Activated T-helper 1 cell treated with Interleukin-2 at 50 U/mL for 16 hours (primary cell): ENCODE measurements at places on chromosomes 6 and 20.

GRCh38 chr20:31568041-31568731, 36.9 kb upstream of the ID1 start:
- no peak for DNase-seq

DNA sequence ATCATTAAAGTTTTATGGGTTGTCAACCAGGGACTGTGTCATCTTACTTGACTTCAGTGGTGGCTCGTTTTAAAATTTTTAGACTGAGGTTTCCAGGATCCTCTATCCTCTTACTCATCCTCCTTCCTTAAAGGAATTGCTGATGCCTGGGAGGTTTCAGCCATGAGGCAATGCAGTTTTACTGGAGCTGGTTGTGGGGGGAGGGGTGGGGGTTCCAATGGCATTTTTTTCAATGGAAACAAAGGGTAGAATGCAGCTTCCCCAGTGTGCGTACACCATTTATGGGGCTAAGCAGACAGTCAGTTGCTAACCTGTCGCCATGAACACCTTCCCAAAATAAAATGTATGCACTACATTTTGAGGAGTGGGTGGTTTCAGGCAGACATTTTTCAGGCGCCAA, 88.0 kb downstream of the METTL24 start:
- DNase-seq, result no peak

DNA sequence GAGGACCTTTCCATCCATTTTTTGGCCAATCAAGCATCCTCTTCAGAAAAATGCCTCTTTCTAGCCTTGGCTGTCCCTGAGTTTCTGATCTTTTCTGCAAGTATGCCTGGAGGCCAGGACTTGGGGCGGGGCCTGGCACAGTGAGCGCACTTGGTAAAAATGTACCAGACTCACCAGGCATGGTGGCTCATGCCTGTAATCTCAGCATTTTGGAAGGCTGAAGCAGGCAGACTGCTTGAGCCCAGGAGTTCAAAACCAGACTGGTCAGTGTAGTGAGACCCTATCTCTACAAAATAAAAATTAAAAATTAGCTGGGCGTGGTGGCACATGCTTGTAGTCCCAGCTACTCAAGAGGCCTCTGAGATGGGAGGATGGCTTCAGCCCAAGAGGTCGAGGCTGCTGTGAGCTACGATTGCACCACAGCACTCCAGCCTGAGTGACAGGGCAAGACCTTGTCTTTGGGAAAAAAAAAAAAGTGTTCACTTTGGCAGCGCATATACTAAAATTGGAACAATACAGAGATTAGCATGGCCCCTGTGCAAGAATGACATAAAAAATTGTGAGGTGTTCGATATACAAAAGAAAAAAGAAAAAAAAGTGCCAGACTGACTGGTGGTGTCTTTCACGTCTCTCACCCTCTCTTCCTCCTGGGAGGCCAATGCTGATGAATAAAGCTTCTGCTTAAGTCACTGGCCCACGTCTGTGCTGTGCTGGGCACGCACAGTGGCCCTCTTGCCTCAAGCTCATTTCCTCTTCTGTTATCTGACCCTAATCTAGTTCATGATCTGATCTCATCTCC, 18.1 kb upstream of the SLC9A8 start:
- no peak for DNase-seq

DNA sequence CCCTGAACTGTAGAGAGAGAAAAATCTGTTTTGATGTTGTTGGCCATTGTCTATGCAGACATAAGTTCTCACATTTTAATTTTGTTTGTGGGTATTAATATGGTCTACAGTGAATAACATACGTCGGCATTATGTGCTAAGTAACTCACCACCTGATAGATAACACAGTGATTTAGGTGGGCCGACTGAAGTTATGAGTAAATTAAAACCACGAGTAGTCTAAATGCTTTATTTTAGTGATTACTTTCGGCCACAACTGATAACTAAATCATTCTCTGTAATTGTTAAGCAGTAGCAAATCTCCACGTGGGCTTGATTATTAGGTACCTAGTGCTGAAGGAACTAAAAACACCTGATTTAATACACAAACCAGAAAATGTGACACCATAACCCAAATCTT, 1.1 kb downstream of the DOP1A start:
- no peak for DNase-seq
